ENCODE measurements at places on chromosomes 1 and 21.
A peak's percentile ranks its signal among the peaks of the same experiment; 100 is the strongest.

DNA sequence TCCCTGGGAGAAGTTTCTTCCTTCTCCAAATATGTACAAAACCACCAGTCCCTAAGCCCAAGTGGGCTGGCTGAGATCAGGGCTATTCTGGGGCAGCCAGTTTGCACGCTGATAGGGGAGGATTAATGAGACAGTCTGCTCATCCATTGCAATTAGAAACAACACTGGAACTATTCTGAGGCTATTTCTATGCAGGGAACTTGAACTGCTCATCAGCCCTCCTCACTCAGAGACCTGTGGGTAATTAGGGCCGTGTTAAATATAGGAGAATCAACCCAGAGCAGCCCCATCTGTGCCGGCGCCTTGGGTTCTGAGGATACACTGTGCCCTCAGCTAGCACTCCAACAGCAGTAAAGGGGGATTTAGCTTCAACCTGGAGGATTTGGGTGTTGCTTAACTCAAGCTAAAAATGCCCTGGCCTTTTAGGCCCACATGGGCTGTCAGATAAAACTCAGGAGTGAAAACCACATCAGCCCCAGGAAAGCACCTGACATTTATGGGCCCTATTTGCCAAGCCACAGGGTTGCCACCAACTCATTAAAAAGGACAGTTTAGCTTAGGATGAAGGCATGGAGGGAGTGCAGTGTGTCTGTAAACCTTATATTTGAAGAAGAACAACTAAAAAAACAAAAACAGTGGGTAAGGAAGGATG lies 53.9 kb downstream of the DUSP10 start:
- DNase-seq, result no peak

DNA sequence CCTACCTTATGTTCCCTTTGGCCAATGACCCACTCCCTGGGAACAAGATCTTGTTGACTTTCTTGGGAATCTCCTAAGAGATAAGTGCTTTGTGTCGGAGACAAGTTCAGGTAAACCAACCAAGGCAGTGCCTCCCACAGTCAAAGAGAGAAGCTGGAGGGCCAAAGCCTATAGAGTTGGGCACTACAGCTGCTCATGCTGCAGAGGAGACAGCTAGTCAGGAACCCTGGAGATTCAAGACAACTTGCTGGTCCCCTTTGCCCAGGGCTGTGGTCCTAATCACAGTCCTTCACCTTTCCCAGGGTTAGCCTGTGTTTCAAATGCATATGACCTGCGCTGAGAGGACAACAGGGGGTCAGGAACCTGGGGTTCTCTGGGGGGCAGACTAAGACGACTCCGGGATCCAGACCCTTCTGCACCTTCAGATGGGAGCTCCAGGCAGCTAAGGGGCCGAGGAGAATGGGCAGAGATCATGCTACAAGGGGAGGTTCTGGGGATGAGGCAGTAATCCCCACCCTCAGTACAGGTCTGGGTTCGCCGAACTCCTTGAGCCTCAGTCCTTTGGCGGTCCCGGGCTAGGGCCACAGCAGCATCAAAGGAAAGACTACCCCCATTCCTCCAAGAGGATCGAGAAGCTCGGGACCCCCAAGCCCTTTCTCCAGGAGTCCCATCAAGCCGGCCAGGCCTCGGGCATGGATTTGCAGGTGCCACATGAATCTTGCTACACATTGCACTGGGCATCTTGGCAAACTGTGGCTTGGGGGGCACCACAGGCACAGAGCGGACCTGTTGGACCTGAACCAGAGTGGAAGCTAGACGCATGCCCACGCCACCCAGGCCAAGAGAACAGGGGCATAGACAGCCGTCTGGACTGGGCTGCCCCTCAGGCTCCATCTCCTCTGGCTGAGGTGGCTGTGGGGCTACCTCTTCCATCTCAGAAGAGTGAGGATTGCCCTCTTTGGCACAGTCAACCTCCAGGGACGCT lies 2.0 kb upstream of the USF1 start:
- no peak for DNase-seq

DNA sequence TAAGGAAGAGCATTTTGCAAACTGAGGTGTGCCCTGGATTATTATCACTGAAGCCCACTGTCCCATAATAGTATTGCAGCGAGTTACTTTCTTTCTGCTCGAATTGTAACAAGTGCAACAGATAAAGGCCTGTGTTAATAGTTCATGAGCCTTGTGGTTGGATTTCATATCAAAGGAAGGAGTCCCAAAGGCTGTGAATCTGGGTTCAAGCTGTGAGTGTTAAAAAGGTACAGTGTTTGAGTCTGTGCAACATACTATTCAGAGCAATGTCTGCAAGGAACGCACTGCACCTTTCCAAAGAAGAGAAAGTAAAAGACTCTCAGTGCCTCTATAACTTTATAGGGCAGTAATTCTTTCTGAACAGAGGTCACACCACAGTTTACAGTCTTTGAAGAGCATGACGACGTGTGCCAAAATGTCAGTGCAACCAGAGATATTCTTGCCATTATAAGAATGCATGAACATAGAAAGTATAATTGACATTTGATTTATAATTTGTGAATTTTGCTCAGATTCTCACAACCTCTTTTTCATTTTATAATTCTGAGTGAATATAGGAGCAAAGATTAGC lies 79.1 kb downstream of the CDC7 start:
- no peak for DNase-seq

- no peak for DNase-seq
Observed at GRCh38 chr1:92363401-92363800, 64.5 kb downstream of the RPAP2 start.

DNA sequence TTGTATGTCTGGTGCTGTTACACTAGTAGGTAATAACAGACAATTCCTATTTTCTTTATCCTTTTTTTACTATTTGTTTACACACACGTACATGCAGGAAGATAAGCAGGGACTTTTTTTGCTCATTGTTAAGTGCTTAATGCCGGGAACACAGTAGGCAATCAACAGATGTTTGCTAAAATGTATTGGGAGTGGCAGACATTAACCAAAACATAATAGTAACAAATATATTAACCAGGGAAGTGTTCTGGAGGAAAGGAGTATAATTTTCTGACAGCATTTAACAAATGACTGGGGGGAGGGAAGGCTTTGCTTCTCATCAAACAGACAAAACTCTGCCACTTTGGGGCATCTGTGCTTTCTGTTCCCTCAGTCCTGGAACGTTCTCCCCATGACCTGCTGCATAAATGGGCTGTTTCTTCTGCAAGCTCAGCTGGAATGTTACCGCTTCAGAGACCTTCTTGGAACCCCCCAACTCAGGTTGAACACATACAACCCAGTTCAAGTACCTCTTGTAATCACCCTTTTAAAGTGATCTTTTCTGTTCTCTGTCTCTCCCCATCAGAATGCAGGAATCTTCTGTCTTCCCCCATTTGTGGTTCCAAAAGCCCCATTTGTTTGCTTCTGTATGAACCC lies 2.1 kb downstream of the CR1L start:
- no peak for DNase-seq

- DNase-seq, result peak; percentile 76
Observed at GRCh38 chr1:65795311-65795710, 2.6 kb downstream of the PDE4B start.

DNA sequence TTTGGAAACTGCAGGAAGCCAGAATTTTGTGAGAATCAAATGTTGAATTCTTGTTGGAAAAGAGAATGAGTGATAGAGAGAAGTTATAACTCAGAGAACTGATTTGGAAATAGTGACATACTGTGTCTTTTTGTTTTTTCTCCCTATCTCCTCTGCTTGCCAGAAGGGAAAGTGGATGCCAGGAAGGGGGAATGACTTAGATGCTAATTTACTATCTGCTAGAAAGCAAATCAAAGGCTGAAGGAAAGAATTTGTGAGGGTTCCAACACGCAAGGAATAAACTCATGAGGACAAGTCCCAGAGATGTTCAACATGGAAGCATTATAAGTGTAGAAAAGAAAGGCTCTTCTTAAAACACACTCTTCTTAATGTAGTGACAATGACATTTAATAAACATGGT lies 20.5 kb upstream of the LRRC39 start:
- no peak for DNase-seq

DNA sequence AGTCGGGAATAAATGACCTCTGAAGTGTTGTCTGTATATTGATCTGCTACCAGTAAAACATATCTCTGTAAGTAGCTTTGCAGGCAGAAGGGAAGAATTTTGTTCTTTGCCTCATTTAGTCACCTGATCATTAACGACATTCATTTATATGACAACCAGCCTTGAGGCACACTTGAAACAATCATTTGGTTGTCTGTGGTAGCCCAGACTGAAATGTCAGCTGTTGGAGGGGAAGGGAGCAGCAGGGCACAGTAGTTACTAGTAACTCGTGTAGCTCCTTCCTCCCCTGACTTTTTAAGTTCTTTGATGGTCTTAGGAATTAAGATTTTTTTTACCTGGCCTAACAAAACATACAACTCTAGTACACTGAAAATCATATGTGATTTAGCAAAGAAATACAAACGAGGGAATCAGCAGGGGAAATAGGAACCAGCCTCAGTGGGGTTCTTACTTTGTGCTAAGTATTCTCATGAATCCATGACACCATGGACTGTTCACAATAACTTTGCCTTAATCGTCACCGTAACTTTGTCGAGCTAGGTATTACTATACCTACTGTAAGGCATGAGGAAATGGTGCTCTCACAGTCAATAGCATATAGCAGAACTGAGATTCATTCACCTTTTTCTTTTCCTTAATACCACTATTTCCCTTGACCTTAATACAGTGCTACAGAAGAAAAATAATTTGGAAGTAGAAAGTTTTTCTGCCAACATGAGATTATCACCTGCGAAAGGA lies 6.4 kb downstream of the IL12RB2 start:
- no peak for DNase-seq

DNA sequence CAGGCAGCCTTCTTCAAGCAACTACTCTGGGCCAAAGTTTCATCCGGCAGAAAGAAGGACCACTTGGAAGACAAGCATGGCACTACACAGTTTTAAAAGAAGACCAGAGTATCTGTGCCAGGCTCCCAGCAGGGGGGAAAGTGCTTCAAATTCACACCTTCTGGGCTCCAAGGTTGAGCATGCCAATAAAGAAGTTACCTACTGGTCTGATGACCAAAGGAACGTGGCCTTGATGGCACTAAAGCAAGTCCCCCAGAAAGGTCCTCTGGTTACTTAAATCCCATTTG lies 73.5 kb downstream of the CD46 start:
- DNase-seq, result no peak

GRCh38 chr1:215192306-215192705 lies 109.8 kb downstream of the KCNK2 start:
- DNase-seq, result peak; percentile 86

GRCh38 chr1:155083865-155084721 lies 5.5 kb downstream of the EFNA3 start:
- peak; percentile 26 for DNase-seq

GRCh38 chr1:68228851-68229250 lies 3.5 kb downstream of the WLS start:
- DNase-seq, result peak; percentile 48

- no peak for DNase-seq
Observed at GRCh38 chr1:205670150-205670446, 10.2 kb downstream of the SLC45A3 start.

DNA sequence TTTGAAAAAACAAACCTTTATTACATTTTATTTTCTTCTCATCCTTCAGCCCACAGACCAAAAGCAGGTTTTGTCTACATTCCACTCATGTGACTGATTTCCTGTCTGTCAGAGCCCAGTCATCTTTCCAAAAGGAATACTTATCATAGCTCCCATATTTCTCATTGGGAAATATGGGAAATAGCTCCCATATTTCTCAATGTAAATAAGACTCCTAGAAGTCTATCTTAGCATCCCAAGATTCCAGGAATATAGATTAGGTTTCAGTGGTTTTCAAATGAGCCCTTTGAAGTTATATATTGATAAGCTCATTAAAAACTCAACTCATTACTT lies 19.1 kb upstream of the NRDC start:
- peak; percentile 97 for DNase-seq

GRCh38 chr1:100076744-100077143 lies 56.0 kb downstream of the SASS6 start:
- no peak for DNase-seq

DNA sequence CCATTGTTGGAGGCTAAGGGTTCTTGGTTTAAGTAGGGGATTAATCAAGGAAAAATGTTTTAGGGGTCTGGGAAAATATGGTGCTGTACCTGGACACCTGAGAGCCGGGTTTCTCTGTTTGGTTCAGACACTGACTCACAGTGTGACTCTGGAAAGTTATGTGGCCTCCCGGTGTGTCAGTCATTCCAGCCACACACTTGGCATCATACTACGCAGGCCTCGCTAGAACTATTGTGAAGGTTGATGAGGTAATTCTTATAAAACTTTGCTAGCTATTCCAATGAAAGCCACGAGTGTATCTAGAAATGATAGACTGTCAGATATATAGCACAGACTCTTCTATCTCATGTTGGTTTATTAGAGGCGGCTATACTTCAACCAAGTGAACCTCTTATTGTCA lies 4.8 kb upstream of the CAMSAP2 start:
- no peak for DNase-seq

GRCh38 chr1:20949871-20950590 lies 162.9 kb upstream of the HP1BP3 start:
- DNase-seq, result no peak

GRCh38 chr1:80445033-80445432 lies 1355.7 kb upstream of the ADGRL2 start:
- DNase-seq, result peak; percentile 22

GRCh38 chr1:56196839-56197238 lies 382.5 kb downstream of the PLPP3 start:
- DNase-seq, result no peak

DNA sequence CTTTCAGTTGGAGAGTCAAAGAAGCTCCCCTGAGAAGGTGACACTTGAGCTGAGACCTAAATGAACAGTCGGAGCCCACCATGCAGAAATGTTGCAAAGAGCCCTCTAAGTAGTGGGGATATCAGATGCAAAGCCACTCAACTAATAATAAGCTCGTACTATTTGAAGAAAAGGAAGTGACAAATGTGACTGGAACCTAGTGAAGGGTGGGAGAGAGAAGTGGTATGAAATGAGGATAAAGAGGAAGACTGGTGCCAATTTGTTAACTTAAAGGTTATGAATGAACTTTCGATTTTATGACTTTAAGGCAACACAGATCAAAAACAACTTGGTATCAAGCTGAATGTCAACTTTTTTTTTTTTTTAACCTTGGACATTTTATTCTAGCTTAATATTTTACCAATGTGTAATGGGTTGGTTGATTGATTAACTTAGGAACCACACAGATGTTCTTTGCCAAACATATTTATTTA lies 14.7 kb downstream of the LYPLAL1 start:
- no peak for DNase-seq

- no peak for DNase-seq
Observed at GRCh38 chr1:2561446-2561845, 5.3 kb downstream of the TNFRSF14 start.
